ENCODE measurements at places on chromosomes 13 and 19.

DNA sequence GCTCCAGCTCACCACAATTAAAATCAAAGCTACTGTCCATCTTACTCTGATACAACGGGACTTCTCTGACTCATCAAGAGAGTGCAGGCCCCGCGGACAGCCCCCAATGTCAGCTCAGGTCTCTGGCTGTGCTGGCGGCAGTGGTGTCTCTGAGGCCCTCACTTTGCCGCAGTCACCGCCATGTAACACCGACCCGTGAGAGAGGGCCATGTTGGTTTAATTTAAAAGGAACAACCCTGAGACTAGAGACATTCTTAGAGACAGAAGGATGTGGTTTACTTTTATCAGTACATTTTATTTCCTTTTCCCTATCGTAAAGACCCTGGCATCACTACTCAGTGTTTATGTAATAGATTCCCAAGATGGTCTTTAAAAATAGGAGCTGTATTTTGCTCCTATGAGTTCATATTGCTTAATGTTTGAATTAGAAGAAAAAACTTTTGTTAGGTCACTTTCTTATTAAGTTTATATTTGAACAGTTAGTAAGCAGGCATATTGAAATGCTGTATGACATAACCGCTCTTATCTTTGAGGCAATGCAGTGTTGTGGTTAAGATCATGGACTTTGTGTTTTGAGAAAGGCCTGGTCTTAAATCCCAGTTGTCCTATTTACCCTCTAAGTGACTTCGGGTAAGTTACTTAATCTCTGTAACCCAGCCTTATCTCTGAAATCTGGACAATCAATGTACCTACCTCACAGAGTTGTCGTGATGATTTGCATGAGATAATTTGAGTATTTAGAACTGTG, 23.4 kb downstream of the DGKH start:
- DNase-seq: no peak

DNA sequence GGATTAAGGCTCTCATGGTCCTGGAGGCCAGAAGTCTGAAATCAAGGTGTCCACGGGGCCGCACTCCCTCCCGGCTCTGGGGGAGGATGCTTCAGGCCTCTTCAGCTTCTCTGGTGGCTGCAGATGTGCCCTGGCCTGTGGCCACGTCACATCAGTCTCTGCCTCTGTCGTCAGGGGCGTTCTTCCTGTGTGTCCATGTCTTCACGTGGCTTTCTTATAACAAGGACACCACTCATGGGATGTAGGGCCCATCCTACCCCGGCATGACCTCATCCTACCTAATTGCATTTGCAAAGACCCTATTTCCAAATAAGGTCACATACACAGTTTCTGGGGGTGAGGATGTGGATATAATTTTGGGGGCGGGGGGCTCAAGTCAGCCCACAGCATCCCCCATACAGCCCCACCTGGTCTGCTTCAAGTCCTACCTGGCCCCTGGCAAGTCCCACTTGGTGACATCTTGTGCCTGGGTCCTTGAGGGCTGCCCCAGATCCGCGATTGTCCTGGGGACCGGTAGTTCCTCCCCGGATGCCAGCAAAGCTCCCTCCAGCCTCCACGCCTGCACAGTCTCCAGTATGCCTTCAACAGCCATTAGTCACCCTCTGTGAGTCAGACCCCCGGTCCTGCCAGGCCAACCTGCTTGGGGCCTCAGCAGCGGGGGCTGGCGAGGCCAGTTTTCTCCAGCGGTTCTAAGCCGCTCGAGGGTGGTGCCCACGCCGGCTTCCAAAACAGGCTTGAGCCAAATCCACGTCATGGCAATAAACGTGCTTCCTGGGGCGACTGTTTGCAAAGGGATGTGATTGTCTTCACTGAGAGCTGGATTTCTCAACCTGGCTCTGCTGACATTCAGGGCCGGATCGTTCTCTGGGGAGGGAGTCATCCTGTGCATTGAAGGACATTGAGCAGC, 32.2 kb downstream of the MYO9B start:
- no peak for DNase-seq

- DNase-seq: no peak
Measured at GRCh38 chr13:94115054-94115453, 364.4 kb downstream of the DCT start.

- peak; percentile 88 for DNase-seq
Measured at GRCh38 chr19:55599468-55599841, at the start of gene FIZ1. Gene FIZ1, minus strand, starts transcription at chr19:55599517. Its CDS starts 1,652 bp downstream, at chr19:55597865.

- DNase-seq: no peak
Measured at GRCh38 chr19:39405261-39405957, 1.2 kb upstream of the ZFP36 start.

DNA sequence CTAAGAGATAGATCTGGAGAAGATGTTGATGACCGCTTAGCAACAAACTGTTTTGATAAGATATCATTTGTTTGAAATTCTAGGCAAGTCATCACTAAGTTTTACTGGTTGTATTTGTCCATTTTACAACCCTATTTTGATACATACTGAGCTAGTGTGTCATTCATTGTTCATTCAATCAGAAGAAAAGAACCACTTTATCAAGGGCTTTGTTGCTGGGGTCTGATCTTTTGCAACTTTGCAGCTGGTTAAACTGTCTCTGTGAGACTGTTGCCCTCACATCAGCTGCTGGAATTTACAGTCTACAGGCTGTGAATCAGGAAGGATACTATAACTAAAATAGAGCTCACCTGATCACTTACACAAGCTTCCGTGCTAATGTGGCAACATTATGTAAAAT, 290.5 kb downstream of the RFC3 start:
- DNase-seq: no peak

DNA sequence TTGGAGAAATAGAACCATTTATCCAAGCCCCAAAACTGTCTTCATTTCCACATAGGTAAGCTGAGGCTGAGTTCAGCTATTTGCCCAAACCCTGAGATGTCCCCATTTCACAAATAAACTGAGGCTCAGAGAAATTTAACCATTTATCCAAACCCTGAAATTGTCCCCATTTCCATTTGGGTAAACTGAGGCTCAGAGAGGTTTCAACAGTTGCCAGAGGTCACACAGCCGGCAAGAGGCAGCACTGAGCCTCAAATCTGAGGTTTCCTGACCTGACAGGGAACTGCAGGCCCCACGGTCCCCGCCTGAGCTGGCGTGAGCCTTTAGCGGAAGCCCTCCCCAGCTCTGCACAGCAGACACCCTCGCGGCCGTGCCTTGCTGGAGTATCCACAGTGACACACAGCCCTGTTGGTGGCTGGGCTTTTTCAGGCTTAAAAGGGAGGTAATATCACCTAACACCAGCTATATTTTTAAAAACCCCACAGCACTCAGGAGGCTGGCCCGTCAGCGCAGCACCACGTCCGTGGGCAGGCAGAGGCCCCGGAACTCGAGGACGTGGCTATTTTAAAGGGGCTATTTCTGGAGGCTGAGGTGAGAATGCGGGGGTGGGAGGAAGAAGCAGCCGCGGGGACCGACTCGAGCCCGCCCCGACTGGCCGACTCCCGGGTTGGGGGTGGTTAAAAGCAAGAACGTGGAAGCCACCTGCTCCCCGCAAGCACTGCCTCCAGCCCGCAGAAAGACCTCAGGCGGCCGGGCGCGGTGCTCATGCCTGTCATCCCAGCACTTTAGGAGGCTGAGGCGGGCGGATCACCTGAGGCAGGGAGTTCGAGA, 18.5 kb downstream of the PTPRS start:
- DNase-seq: no peak

GRCh38 chr19:50190439-50190891, 13.0 kb upstream of the MYH14 start:
- no peak for DNase-seq

GRCh38 chr19:4557144-4557970, 2.1 kb downstream of the SEMA6B start:
- DNase-seq: no peak

GRCh38 chr19:45355402-45355801, 14.9 kb downstream of the KLC3 start:
- no peak for DNase-seq

GRCh38 chr13:50892210-50892944, 17.2 kb upstream of the RNASEH2B start:
- DNase-seq: peak; percentile 19

GRCh38 chr13:67048084-67048820, 181.9 kb downstream of the PCDH9 start:
- DNase-seq: no peak

- no peak for DNase-seq
Measured at GRCh38 chr19:13839938-13840304, 37.0 kb upstream of the NANOS3 start.

DNA sequence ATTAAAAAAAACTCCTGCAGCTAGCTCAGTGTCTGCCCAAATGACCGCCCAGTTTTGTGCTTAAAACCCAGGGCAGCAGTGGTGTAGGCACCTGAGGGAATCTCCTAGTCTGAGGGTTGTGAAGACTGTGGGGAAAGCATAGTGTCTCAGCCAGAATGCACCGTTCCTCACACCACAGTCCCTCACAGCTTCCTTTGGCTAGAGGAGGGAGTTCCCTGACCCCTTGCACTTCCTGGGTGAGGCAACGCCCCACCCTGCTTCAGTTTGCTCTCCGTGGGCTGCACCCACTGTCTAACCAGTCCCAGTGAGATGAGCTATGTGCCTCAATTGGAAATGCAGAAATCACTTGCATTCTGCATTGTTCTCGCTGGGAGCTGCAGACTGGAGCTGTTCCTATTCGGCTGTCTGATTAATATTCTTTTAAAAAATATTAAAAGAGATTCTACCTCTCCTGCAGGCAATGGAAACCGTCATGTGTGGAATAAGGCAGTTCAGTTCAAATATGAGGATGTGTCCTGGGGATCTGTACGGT, 645.7 kb downstream of the FGF9 start:
- no peak for DNase-seq

DNA sequence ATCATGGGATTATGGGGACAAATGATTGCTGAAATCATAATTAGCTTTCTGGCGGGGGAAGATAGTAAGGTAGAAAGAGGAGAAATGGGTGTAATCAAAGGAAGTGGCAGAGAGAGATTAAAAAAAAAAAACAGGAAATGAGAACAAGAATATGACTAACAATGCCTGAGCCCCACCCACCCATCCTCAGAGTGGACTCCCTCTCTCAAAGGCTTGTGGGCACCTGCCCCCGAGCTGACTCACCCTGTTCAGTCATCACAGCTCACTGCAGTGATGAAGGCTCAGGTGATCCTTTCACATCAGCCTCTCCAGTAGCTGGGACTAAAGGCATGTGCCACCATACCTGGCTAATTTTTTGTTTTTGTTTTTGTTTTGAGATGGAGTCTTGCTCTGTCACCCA, 26.4 kb upstream of the TPT1 start:
- peak; percentile 74 for DNase-seq

DNA sequence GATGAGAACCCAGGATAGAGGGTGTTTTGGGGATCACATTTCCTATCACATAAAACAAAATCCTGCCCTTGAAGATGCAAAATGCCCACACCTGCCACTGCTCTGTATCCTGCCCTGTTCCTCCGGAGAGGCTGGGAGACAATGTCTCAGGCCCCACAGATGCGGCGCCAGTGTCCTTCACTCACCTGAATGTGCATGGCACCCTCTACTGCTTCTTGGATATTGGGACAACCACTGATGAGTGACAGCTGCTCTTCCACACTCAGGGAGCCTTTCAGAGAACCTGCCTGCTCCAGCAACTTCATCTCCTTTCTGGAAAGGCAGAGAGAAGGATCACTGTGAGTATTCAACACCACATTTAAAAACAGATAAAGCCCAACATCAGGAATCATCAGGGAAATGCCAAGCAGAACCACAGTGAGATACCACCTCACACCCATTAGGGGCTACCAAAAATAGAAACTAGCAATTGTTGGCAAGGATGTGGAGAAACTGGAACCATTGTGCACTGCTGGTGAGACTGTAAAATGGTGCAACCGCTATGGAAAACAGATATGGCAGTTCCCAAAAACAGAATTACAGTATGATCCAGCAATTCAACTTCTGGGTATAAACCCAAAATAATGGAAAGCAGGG, 36.4 kb downstream of the CRYL1 start:
- DNase-seq: peak; percentile 13

DNA sequence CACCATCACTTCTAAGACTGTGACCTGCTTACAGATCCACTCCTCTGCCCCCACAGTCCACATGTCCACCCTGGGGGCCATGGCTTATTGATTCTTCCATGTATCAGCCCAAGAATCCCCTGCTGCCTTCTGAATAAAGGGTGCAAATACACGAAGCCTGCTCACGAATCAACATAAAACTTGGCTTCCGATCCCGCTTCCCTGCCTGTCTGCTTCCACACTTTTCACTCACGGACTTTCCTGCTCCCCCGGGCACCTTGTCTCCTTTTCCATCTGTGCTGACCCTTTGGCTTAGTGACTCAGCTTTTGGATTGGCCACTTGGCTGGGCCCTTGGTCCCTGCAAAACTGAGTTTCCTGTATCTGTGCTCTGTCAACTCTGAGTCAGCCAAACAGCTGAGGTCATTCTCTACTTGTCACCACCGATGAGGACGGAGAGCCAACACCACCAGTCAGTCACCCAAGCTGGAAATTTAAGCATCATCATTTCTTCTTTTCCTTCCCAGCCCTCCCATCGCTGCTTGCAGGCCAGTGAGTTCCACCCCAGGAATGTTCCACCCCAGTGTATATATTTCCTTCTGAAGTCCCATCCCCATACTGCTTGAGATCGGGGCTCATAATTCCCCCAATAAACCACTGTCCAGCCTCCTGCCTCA, 11.4 kb upstream of the USP12 start:
- no peak for DNase-seq

GRCh38 chr19:41886761-41887710, 4.1 kb downstream of the ARHGEF1 start:
- no peak for DNase-seq

- no peak for DNase-seq
Measured at GRCh38 chr13:56923626-56924140, 217.0 kb upstream of the PRR20A start.

DNA sequence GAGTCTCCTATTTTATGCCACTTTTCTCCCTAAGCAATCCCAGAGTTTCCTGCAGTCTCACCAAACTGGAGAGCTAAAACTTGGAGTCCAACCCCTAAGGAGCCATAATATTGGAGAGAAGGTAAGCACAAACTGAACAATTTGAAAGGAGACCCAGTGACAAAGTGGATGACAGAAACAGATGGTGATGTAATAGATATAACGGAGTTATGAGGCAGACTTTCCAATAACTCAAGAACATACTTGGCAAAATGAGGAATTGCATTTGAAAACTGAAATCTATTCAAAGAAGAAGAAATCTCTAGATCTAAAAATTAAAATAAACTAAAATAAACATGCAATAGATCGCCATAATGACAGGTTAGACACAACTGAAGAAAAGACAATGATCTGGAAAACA, 200.9 kb upstream of the MIR17HG start:
- no peak for DNase-seq

GRCh38 chr13:23391752-23392151, 41.8 kb downstream of the SACS start:
- no peak for DNase-seq

- DNase-seq: no peak
Measured at GRCh38 chr13:72132075-72132474, 265.1 kb upstream of the DACH1 start.

DNA sequence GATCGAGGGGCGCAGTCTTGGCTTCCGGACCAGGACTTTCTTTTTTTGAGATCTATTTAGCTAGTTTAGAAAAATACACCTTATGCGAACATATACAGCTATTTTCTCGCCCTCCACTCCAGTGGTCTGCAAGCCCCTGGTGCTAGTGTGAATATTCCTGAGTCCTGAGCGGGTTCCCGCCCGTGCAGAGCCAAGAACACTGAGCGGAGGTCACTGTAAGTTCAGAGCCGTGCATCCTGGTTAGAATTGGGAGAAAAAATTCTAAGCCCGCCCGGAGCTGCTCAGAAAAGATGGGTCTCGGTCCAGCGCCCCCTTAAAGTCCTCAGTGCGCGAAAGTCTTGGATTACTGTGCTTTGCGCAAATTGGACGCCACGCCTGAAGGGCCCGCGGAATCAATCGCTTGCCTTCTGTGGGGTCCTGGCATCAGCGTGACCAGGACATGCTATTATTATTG, 117.7 kb downstream of the KCNRG start:
- no peak for DNase-seq

All from stimulated activated CD8-positive, alpha-beta memory T cell treated with anti-CD3 and anti-CD28 coated beads, Interleukin-7, amount 100 ng/mL, for 1 hour (primary cell).